ENCODE measurements at places on chromosomes 3 and 15.

- DNase-seq: no peak
Observed at GRCh38 chr3:139953131-139953910, 18.3 kb downstream of the CLSTN2 start.

GRCh38 chr3:8702560-8702959, 31.0 kb upstream of the CAV3 start:
- no peak for DNase-seq

- DNase-seq: no peak
Observed at GRCh38 chr3:186932281-186933181, 2.2 kb downstream of the ST6GAL1 start.

DNA sequence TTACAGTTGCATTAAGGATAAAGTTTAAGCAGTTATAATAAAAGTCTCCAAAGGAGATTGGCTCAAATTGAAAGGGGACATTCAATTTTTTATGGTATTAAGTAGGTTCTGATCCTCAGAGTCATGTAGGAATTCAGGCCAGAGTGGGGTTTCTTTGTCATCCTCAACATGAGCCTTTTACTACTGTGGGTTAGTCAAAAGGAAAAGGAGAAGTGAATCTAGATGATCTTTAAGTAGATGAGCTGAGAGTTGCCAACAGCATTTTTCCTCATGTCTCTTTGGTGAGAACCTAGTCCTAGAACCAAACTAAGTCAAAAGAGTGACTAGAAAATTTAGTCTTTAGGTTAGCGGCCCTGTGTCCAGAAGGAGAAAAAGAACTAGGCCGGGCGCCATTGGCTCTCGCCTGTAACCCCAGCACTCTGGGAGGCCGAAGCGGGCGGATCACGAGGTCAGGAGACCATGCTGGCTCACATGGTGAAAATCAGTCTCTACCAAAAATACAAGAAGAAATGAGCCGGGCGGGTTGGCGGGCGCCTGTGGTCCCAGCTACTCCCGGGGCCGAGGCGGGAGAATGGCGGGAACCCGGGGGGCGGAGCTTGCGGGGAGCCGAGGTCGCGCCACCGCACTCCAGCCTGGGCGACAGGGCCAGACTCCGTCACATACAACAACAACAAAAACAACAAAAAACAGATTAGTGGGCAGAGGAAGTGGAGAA, 4.2 kb upstream of the CHL1 start:
- no peak for DNase-seq

GRCh38 chr3:44323341-44323955, 15.1 kb upstream of the TCAIM start:
- peak; percentile 19 for DNase-seq

DNA sequence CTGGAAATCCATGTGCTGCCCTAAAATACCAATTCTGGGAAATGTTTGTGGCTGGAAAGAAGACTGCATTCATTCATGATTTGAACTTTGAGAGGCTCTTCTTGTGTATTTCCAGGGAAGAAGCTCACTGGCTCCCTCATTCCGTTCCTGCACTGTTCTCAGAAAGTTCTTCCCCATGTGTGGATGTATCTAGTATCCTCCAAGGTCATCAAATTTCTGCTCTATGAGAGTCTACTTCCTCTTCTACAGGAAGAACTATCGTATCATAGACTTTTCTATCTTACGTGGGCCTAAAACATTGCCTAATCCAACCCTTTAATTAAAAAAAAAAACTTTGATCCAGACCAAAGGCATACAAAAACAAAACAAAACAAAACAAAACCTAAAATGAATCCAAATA, 2.9 kb downstream of the CCR3 start:
- DNase-seq: no peak

- DNase-seq: no peak
Observed at GRCh38 chr15:95459273-95459672, 871.2 kb upstream of the NR2F2 start.

DNA sequence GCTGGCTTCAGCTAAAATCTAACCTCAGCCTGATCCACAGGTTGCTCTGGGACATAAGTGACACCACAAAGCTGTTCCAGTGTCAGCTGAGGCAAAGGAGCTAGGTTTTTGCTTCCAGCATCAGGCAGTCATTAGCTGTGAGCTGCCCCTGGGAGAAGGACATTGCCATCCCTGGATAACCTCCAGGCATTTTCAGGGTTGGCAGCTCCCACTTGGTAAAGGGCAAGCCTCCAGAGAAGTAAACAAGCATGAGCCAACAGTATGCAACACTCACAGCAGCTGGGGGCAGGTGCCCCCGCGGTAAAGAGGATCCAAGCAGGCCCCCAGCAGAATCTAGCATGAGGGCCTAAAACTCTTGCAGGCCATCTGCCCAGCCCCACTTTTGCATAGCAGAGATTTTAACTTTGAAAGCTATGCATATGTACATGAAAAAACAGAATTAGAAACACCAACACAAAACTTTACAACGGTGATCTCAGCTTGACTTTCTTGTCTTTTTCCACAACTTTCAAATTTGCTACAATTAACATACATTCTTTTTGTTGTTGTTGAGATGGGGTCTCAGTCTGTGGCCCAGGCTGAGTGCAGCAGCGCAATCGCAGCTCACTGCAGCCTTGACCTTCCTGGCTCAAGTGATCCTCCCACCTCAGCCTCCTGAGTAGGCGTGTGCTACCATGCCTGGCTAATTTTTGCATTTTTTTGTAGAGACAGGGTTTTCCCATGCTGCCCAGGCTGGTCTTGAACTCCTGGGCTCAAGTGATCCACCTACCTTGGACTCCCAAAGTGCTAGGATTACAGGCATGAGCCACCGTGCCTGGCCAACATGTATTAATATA, 83.8 kb upstream of the TPM1 start:
- DNase-seq: no peak

GRCh38 chr3:156738251-156738650, 63.9 kb downstream of the TIPARP start:
- DNase-seq: no peak

- no peak for DNase-seq
Observed at GRCh38 chr3:167820102-167820865, 84.8 kb downstream of the SERPINI1 start.

DNA sequence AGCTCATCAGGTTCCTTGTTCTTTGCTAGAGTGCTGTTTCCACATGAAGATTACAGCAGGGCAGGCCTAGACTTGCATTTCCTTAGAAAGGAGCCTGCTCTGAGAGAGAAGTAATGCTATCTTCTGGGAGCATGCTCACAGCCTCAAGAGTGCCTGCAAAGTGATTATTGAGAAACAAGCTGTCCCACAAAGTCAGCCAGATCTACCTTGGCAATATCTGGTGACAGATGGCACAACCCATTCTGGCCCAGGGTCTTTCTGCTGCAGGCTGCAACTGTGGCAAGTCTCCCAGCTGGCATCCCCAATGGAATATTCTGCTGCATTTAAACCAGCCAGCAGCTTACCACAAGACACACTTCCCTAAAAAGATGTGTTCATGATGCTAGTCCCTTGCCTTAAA, 29.3 kb downstream of the MTMR10 start:
- DNase-seq: no peak

DNA sequence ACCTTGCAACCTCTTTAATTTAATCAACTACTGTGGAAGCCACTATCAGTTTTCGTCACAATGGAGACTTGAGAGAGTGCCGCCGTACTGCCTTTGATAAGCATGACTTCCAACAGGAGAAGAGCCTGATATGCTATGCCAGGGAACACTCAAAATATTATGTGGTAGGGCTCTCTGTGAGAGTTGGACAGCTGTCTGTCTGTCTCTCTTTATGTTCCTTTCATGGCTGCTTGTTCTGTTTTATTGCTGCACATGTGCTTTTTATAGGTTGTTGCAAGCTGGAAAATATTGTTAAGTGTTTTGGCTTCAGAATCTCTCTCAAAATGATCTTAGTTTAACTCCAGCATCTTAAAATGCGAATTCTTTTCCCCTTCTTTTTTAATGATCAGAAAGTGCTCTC, 249.4 kb upstream of the RARB start:
- DNase-seq: no peak

- DNase-seq: peak; percentile 44
Observed at GRCh38 chr3:43296565-43296964, 10.2 kb downstream of the SNRK start.

- DNase-seq: no peak
Observed at GRCh38 chr3:106229495-106230278, 360.9 kb upstream of the CBLB start.

- no peak for DNase-seq
Observed at GRCh38 chr3:154193000-154193615, 71.9 kb downstream of the ARHGEF26 start.

DNA sequence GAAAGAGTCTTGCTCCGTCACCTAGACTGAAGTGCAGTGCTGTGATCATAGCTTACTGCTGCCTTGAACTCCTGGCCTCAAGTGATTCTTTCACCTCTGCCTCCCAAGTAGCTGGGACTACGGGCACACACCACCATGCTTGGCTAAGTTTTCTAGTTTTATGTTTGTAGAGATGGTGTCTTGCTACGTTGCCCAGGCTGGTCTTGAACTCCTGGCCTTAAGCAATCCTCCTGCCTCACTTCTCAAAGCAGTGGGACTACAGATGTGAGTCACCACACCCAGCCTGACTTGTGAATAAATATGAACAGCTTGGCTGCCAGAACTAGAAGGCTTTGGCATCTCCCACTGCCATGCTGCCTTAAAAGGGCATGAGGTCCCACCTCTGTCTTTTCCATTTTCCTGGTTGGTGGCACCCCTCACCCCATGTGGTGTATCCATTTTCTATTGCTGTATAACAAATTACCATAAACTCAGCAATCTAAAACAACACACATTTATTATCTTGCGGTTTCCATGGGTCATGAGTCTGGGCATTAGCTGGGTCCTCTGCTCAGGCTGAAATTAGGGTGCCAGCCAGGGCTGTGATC, 44.3 kb downstream of the PTPRG start:
- no peak for DNase-seq

- DNase-seq: no peak
Observed at GRCh38 chr3:46143951-46144473, 64.1 kb downstream of the CCR1 start.

- no peak for DNase-seq
Observed at GRCh38 chr3:171967932-171968678, 71.3 kb upstream of the FNDC3B start.

GRCh38 chr15:73295630-73296286, 73.0 kb downstream of the HCN4 start:
- no peak for DNase-seq

DNA sequence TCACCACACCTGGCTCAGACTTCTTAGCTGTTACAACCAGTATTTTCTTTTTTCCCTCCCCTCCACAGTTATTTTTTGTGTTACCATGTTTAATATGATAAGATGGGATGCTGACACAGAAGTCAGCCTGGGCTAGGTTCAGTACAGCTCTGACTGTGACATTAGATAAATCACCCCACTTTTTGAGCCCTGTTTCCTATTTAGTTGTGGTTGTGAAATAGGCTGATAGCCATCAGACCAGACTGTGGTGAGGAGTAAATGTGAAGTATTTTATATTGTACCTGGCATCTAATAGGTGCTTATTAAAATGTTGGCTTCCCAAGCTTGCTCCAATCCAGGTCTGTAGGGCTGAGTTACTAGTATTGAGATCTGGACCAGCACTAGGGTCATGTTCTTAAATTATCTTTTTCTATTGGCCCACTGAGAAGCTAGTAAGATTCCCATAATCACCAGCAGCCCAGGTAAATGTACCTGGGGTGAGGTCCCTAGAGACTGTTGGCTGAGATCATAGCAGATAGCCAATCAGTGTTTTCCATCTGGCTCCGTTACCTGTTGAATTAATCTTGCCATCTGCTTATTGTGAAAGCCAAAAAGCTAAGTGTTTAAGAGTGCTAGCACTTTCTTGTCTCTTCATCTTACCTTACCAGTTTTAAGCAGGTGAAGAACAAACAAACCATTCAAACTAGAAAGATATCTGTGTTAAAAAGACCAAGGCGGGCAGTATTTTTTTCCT, 61.0 kb downstream of the CCK start:
- no peak for DNase-seq

DNA sequence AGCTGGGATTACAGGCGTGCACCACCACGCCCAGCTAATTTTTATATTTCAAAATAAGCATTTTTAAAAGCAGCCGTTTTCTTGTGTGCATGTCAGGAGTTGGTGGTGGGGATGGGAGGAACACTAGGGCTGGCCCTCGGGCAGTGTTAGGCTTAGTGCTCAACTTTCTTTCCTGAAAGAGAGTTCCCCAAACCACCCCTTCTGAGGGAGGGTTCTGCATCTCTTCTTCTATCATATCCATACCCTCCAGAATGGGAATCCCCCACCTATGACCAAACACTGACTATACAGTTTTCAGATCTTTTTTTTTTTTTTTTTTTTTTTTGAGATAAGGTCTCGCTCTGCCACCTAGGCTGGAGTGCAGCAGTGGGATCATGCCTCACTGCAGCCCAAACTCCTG, 12.5 kb downstream of the PFKFB4 start:
- DNase-seq: no peak

DNA sequence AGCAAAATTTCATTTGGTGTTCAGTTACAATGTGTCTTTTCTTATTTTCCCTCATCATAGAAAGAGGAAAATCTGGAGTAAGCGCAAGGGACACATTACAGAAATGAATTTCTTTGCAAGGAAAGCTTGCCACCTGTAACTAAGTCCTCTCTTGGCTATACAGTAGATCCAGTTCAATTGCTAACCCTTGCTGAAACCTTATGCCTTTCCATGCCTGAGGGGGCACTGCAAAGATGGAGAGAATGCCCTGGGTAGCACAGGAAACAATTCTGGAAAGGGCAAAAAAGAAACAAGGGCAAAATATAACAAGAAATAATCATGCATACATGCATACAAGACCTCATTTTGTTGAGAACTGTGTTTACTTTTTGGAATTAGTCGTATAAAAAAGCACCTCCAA, 4.3 kb downstream of the CADM2 start:
- no peak for DNase-seq

- DNase-seq: no peak
Observed at GRCh38 chr3:154274348-154274747, 49.9 kb downstream of the DHX36 start.

- no peak for DNase-seq
Observed at GRCh38 chr3:77947671-77948070, 907.8 kb downstream of the ROBO2 start.

DNA sequence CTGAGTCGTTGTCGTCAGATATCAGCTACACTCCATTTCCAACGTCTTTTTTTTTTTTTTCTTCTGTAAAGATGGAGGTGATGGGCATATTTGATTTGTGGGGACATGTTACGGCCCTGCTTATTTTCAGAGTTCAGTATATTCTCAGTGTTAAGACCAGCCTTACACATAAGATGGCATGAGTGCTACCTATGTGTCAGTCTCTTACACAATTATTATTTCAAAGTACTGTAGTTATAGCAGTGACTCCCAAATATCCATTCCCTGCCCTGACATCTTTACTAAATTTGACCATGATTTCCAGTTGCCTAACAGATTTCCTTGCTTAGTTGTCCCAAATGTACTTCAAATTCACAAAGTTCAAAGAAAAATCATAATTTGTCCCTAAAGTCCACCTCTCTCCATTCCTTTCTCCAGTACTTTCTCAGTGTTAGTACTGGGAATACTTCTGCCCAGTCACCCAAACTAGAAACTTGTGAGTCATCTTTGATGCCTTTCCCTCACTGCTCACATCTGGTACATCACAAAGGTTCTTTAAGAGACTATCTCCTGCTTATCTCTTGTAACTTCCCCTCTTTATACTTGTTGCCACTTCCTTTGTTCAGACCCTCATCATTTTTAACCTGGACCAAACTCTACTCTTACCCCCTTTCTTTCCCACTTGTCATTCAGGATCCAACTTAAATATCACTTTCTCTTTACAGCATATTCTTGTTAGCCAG, 67.0 kb downstream of the ZNF609 start:
- DNase-seq: no peak

All from effector memory CD4-positive, alpha-beta T cell (primary cell).